GM12892 (cell line): ENCODE measurements at places on chromosomes 3 and 15.
A peak's percentile ranks its signal among the peaks of the same experiment; 100 is the strongest.

- DNase-seq, result no peak
Measured at GRCh38 chr3:14520967-14521366, 19.2 kb downstream of the GRIP2 start.

GRCh38 chr3:52238761-52239701 is at the start of gene TWF2:
Gene TWF2, minus strand, starts transcription at chr3:52239158. Its CDS starts 142 bp downstream, at chr3:52239016.
- DNase-seq, result peak; percentile 98

DNA sequence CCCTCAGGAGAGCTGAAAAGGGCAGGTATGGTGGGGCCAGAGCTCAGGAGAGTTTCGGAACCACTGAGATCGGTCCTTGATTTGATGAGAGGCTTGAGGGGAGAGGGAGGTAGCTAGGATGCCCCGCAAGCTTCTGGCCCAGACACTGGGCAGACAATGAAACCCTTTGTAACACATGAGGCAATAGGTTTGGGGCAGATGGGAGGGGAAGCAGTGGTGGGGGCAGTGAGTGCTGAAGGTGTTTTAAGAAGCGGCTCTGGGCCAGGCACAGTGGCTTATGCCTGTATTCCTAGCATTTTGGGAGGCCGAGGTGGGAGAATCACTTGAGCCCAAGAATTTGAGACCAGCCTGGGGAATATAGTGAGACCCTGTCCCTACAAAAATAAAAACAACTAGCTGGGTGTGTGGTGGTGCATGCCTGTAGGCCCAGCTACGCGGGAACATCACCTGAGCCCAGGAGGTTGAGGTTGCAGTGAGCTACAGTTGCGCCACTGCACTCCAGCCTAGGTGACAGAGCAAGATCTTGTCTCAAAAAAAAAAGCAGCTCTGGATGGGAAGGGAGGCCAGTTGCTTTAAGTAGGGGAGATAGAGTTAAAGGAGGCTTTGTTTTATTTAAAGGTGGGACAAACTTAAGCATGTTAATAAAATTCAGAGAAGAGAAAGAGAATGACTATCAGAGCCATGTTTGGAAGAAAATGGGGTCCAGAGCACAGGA is 9.6 kb upstream of the SNX22 start:
- no peak for DNase-seq

- DNase-seq, result no peak
Measured at GRCh38 chr3:5061218-5061569, 60.9 kb upstream of the ARL8B start.

GRCh38 chr3:78633626-78634025 is 1134.2 kb downstream of the ROBO1 start:
- no peak for DNase-seq

- no peak for DNase-seq
Measured at GRCh38 chr3:124972457-124972856, 37.9 kb upstream of the MUC13 start.

- no peak for DNase-seq
Measured at GRCh38 chr3:122365073-122365472, 18.0 kb downstream of the MIX23 start.

DNA sequence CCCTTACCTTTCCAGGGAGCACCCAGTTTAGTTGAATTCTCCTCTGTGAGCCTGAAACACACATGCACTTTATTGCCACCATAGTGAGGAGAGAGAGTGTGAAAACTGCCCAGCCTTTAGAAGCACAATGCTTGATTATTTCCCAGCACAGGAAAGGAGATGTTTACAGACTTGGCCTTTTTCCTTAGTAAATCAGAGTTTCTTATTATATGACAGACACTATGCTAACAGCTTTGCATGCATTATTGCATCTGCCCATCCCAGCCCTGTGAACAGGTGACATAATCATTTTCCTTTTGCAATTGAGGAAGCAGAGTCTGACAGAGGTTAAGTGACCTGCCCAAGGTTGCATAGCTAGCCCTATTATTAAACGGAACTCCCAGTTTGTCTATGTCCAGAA is 36.5 kb downstream of the CAPN3 start:
- DNase-seq, result no peak

DNA sequence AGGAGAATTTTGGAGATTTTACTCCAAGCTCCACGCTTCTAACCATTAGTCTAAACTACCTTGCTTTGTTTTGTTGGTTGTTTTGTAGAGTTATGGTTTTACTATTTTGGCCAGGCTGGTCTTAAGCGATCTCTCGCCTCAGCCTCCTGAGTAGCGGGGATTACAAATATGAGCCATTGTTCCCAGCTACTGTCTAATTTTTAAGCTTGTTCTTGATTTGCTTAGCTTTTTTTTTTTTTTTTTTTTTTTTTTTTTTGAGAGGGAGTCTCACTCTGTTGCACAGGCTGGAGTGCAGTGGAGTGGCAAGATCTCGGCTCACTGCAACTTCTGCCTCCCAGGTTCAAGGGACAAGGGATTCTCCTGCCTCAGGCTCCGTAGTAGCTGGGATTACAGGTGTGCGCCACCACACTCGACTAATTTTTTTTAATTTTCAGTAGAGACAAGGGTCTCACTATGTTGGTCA is 28.5 kb downstream of the EFCAB12 start:
- no peak for DNase-seq

DNA sequence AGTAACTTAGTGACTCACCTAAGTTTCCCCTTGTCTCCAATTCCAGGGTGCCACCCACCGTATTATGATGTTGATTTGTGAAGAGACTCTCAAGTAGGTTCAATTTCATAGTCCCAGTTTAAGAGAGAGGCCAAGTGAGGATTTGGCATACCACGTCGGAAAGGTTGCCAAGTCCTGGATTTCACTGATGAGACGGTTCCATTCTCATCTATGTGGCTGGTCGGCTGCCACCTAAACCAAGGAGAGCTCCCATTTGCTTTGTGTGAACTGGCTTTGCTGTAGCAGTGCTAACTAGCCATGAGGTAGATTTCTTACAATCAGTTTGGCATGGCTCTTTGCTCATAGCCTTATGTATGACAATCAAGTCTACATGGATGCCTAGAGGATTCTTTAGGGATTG is 653.6 kb downstream of the NLGN1 start:
- DNase-seq, result no peak

DNA sequence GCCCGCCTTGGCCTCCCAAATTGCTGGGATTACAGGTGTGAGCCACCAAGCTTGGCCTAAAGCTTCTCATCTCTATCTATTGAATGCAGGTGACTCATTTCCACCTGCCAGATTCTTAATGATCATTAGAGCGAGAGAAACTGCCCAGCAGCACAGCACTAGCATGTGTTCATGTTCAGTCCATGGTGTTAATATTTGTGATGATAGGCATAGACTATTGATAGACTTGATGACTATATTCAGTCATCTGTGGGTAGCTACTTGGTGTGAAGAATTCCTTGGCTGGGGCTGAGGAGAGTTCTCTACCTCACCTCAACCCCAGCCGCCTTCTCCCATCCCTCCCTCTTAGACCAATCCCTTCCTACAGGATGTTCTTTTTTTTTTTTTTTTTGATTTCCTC is 60.0 kb downstream of the ST6GAL1 start:
- DNase-seq, result no peak

DNA sequence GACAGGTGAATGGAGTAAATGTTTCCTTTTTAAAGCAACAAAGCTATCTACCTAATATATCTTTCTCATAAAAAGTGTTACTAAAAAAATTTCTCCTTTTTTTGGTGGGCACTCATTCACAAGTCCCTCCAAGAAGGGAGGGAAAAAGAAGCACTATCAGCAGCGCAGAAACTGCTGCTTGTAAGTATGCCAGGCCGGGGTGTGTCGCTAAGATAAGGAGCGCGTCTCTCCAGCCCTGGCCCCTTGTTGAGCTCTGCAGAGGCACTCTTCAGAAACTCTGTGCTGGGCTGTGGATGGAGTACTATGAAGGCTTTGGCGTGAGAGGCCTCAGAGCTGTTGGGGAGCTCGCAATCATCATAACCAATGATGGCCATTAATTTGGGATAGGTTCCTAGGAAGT is 49.1 kb downstream of the ZDHHC3 start:
- DNase-seq, result no peak

- DNase-seq, result no peak
Measured at GRCh38 chr15:99635794-99636193, 70.0 kb downstream of the MEF2A start.

GRCh38 chr15:89912145-89912673 is 543 bp downstream of the ARPIN start:
- no peak for DNase-seq

DNA sequence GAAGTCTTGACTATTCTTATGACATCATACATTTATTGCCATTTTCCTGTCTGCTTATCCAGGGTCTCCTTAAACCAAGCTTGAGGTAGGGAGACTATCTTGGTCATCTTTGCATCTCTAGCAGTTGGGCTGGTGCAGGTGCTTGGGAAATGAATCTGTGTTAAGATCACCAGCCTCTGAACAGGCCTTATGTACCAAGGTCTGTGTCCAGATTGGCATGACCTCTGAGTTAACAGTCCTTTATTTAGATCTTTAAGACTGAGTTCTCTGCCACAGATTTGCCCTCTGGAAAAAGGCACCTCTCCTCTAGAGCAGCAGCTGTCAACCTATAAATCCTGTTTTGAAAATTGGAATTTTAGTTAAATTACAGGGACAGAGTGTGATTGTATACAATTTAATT is 35.4 kb downstream of the RAB7A start:
- DNase-seq, result no peak

- no peak for DNase-seq
Measured at GRCh38 chr3:23915537-23916108, 1.2 kb downstream of the NKIRAS1 start.

DNA sequence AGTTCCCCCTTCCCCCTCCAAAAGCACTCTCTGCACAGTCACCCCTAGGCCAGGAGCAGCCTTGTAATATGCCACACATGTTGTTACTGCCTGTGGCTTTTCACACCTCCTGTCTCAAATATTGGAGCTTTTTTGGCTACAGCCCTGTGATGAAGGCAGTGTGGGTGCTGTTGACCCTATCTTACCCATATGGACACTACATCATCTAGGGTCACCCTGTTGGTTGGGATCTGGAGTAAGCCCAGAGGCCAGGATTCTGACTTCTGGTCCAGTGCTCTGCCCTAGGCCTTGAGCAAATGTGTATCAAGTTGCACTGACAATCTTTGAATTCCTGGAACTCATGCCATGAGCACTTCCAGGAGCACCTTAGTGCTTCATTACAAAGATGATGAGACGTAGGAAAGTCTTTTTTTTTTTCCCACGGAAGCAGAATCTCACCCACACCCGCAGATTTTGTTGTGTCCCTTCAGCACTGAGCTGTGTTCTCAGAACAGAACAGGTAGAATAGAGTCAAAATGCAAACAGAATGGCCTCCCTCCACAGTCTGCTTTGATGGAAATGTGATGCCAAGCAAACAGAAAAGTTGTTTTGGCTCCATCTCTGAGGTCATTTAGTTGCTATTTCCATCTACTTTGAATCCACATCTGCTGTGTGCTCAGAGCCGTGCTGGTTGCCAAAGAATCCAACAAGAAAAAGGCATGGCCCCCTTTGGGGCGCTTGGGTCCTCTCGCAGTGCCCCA is 49.6 kb downstream of the SMAD3 start:
- DNase-seq, result no peak

- no peak for DNase-seq
Measured at GRCh38 chr3:16053794-16054193, 120.7 kb upstream of the GALNT15 start.

GRCh38 chr3:107260207-107260606 is 117.0 kb upstream of the CCDC54 start:
- no peak for DNase-seq

DNA sequence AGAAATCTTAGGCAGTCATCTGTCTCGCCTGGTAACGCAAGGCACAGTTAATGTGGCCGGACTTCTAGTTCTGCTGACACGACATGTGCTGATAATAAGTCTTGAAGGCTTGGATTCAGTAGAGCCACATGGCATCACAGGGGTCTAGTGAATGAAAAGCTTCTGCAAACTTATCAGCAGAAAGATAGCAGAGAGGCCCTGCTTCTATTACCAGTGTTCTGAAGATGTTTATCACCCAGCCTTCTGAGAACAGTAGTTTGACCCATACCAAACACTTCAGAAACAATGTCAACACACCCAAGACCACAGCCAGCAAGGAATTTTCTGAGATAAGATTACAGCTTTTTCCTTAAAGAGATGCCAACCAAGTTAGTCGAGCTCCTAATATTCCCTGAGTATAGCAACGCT is 102.7 kb upstream of the UMPS start:
- DNase-seq, result no peak

DNA sequence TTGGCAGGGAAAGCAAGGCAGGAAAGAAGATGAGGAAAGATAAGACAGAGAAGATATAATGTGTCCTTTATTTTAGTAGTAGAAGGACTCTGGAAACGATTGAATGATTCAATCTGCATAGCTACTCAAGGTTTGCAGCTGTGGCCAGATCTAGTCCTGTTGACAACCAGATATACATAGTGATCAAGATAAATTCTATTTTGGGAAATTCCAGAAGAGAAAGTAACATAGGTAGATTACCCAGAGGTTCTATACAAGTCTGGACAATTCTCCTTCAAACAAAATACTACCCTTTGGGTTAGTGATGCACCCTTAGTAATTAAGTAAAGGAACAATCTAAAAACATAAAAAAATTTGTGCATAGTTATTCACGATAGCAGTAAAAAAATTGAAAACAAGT is 9.4 kb downstream of the TERC start:
- no peak for DNase-seq

DNA sequence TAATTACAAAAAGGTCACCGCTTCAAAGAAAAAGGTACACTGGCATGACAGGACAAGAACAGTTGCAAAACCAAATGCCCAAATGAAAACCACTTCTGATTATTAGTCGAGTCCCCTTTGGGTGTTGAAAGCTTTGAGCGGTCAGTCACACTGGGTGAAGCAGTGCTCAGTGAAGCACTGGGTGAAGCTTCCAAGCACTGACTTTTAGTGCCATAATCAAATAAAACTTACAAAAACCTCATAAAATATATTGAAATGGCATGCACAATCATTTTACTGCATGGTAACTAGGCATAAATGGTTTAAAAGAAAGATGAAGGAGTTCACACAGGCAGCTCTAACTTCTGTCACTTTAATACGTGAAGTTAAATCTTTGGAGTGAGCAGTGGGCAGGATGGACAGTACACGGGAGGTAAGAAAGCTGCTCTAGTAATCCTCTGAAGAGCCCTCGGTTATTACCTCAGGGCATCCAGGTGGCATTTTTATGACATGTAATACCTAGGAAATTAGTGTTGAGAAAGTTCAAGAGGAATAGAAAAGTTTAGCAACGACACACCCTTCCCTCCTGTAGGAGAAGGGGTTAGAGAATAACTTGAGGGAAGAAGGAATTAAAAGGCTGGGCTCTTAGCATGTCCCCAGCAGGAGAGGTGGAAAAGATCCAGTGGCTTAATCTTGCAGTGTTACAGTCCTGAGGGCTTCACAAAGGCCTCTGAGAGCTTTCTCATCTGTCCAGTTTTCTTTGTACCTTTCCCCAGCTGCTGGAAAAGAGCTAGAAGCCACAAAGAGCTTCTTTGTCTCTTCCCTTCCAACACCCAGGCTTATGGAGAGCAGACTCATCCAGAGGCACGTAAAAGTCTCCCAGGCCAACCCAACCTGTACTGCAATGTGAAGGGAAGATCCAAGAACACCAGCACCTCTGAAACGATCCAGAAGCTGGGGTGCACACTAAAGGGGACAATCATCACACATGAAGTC is 64.9 kb upstream of the MYO5C start:
- no peak for DNase-seq
